ENCODE measurements at places on chromosomes 7 and 10.

- DNase-seq = no peak
Observed at GRCh38 chr7:87767827-87768226, 108.3 kb downstream of the SLC25A40 start.

DNA sequence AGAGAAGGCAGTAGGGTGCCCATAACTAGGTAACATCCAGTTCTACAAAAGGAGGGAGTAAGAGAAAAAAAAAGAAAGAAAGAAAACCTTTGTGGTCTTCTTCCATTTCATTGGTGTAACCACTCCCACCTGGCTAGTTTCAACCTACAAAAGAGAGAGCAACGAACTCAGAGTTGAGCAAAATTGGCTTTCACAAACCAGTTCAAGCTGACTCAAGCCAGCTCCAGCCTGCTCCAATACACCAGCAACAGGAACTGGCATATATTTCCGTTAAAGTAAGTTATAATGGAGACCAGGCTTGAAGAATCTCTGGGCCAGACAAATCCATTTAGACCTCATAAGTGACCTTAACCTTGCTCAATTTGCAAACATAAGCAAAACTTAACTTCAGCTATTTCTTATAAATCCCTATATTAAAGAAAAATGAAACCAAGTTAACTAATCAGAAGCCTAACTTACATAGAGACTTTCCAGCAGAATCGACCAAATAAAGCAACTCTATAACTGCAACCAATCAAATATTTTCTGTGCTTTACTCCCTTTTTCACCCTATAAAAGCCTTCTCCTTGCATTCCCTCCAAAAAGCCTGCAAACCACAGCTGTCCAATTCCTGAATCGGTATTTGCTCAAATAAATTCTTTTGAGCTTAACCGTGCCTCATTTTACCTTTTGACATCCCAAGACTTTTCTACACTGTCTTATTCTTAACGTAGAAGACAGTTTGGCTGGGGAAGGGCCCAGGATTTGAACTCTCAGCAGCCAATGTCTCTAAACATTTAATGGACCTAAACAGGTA is 10.1 kb downstream of the ANKRD22 start:
- no peak for DNase-seq

DNA sequence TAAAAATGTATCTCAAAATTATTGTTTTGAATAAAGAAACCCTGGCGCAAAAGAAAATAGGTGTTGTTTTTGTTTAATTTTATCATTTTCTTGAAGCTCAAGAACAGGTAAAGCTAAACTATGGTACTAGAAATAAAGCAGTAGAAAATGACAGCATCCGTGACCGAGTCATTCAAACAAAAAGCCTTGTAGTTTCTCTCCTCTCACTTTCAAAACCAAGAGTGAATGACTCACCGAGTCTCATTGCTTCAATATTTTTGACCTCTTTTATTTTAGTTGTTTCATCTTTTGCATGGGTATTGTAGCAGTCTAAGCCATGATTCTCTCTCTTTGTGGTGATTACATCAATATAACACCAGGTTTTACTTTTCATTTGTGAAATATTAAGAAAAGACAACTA is 396.5 kb downstream of the POM121L12 start:
- DNase-seq = no peak

DNA sequence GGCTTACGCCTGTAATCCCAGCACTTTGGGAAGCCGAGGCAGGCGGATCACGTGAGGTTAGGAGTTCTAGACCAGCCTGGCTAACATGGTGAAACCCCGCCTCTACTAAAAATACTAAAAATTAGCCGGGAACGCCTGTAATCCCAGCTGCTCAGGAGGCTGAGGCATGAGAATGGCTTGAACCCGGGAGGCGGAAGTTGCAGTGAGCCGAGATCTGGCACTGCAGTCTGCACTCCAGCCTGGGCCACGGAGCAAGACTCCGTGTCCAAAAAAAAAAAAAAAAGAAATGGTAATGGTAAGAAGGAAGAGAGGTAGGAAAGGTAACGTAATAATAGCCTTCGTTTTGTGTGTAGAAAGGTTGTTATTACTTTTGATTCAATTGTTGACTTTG is 1.2 kb downstream of the HSPA14 start:
- peak; percentile 26 for DNase-seq

DNA sequence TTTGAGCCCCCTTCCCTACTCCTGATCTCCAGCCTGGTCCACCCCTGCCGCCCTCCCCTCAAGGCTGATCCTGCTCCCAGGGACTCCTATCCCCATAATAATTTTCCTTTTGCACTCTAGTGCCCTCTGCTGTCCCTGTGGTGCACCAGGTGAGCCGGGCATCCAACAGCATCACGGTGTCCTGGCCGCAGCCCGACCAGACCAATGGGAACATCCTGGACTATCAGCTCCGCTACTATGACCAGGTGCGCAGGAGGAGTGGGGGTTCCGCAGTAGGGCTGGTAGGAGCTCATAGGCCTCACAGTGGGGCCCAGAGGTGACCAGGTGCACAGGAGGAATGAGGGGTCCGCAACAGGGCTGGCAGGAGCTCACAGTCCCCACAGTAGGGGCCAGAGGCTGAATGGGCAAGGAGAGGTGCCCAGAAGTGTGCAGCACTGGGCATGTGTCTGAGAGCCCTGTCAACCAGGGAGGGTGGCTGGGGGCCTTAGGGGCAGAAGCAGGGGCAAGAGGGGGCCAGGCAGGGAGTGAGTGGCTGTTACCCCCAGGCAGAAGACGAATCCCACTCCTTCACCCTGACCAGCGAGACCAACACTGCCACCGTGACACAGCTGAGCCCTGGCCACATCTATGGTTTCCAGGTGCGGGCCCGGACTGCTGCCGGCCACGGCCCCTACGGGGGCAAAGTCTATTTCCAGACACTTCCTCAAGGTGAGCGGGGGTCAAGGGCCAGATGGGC is 11.7 kb downstream of the EPHB6 start:
- peak; percentile 49 for DNase-seq

- DNase-seq = peak; percentile 22
Observed at GRCh38 chr10:11612021-11613001, 861 bp upstream of the USP6NL start.

DNA sequence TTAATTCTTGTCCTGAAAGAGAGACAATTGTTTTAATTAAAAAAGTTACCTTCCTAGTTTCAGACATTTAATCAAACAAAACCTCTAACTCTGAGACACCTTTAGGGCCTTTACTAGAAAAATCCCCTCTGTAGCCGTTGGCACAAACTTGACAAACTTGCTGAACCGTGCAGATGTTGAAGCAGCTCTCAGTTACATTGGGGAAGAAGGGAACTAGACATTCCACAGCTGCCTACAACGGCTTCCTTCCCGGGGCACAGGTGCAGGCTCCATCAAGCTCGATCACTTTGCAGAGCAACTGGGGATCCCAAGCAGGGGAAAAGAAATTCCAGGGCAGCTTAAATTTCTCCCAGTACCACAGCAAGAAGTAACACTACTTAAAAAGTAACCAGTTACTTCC is 141.3 kb downstream of the SKAP2 start:
- no peak for DNase-seq

DNA sequence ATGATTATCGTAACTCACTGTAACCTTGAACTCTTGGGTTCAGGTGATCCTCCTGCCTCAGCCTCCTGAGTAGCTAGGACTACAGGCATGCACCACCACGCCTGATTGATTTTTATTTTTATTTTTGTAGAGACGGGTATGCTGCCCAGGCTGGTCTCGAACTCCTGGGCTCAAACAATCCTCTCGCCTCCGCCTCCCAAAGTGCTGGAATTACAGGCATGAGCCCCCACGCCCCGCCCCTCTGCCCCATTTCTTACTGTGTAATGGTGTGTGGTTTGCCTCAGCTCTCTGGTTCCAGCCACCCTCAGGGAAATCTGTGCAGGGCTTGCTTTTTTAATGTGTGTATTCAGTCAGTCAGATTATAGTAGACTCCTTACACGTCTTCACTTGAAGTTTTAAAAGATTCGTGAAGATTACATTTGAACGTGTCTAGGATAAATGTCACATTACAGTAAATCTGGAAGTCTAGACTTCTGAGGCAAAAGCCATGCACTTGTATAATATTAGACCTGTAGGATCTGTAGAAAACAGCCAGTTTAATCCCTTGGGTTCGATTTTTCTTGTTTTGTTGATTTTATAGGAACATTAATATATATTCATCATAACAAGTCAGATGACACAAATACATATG is 276.2 kb downstream of the CAMK1D start:
- no peak for DNase-seq

GRCh38 chr10:69160809-69161241 is 19.2 kb upstream of the SUPV3L1 start:
- DNase-seq = no peak

DNA sequence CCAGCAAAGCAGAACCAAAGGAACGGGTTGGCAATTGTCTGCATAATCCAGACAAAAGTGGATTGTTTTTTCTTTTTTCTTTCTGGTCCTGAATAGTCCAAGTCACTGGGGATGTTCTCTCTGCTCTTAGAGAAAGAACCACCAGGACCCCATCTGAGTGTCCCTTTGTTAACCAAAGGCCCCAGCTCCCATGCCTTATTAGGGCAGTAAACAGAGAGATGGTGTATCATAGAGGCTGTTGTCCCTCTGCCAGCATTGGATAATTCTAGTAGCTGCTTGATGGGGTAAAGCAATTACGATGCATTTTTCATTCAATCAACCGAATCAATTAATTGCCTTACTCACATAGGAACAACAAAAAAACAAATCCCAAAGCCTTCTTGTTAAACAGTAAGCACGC is 213.0 kb downstream of the BUB3 start:
- no peak for DNase-seq

GRCh38 chr7:131039355-131039762 is 288.3 kb upstream of the MKLN1 start:
- no peak for DNase-seq

DNA sequence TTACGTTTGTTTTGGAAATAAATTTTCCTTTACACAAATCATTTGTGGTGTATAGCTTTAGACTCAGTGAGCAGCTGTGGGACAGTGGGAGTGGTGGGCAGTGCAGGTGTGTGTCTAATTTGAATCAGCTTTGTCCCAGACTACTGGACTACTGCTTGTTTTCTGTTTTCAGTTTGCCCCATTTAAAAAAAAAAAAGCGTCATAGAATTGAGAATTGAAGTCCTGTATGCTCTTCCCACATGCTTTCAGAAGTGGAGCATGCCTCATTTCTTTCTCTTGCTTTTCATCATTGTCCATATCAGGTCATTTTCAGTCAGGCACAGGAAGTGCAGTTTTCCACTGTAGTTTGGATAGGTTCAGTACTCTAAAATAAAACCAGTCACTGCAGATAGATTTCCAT is 66.1 kb downstream of the SHH start:
- no peak for DNase-seq

DNA sequence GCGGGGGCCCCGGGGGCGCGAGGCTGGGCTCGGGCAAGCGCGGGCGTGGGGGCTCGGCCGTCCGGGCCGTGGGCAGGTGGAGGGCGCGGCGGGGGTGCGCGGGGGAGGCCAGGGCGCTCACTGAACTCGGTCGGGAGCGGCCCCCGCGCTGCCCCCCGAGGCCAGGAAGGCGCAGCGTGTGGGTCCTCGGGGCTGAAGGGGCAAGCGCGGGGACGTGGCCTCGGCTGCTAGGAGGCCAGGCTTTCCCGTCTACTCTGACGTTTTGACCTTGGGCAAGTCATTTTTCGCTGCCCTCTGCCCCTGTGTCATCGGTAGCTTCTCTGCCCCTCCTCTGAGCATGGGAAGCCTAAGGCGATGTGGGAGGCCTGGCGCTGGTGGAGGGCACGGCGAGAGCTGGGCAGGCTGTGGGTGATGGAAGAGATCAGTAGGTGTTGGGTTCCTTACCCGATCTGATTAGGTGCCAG is 441 bp downstream of the FBH1 start:
- DNase-seq = peak; percentile 32

DNA sequence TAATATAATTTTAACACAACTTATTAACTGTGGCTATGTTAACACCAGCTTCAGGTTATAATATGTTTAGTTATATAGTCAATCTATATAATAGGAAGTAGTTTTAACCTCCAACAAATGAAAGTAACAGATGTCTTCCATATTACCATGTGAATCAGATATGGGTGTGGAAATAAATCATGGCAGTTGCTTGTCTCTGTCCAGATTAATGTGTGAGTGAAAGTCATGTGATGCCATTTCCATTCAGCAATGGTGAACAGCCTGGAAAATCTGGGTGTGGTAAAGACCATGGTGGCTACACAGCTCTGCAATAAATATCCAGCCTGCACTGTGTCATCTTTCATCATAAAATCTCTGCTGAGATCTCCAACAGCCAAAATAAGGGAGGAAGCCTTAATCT is 27.8 kb downstream of the HEPACAM2 start:
- DNase-seq = no peak

DNA sequence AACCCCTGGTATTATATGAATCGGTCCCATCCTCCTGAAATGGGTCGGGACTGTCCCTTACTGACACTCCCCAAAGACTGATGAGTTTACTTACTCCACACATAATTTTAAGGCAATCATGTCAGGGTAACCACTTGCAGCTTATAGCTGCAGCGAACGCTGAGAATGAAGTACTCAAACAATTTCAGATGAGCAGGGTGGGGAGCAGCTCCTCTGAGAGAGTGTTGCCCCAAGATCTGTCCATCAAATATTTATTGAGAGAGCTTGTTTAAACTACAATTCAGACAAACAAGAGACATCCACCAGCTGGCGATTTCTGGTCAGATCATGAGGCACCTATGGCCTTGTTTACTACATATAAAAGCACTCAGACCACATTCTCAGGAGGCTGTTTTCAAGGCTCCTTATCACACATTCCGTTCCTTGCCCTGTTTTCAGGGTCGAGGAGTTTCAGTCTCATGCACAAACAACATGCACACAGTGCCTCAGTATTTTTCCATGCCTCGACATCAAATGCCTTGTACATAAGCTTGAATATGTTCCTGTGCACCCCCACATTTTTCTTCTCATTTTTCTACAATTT is 80.1 kb downstream of the THSD7A start:
- peak; percentile 64 for DNase-seq

DNA sequence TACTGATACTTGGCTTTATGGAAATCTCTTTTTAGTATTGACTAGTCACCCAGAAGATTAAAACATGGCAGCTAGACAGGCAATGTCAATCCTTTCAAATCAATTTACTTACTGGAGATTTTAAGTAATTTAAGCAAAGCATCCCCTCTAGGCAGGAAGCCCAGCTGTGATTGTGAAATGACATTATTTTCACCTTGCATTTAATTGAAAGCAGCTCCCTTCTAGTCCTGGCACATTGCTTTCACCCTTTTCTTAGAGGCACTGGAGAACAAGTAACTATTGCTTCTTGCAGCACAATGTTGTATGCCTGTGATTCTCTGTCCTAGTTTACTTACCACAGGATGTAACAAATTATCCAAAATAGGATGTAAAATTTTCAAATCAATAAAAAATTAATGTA is 13.3 kb downstream of the ST7 start:
- no peak for DNase-seq

DNA sequence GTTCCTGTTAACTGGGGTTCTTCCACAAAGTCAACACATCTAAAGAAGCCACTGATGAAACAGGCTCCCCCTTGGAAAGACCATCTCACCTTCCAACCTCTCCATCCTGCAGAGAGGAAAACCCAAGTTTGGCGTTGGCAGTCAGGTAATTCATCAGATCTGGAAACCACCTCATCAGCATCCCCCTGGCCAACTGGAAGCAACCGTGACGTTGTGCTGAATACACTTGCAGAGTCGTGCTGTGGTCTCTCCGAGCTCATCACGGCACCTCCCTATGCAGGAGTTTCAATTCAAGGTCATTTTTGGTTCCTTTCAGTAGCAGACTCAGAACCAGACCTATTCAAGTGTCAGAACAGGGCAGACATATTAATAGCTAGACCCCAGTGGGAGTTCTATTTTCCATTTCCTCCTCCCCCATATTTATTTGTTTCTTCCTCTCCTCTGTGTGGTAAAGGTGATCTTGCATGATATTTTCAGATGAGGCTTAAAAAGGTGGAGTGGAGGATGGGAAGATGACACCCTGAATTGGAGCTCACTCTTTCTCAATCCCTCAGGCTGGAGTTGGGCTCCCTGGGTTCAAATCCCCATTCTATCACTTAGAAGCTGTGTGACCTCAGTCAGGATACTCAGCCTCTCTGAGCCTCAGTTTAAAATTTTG is 149.1 kb upstream of the ADO start:
- DNase-seq = no peak

All from lung microvascular endothelial cell (primary cell).